ENCODE measurements at places on chromosomes 16 and 17.

DNA sequence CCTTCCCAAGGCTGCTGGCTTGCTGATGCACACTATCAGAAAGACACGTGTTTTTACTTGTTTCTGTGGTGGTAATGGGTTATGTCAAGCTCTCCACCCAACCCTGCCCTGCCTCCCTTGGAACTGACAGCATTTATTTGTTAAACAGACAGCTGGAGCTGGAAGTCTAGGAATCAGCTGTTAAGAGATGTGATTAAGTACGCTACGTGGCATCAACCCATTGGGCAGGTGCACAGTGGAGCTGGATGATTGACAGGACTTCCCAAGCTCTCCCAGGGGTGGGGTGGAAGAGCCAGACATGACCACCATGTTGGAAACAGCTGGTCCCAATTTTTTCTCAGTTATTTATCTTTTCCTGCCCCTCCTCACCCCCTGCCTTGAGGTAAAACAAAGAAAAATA, 49.4 kb downstream of the ADAMTS18 start:
- no peak for DNase-seq

DNA sequence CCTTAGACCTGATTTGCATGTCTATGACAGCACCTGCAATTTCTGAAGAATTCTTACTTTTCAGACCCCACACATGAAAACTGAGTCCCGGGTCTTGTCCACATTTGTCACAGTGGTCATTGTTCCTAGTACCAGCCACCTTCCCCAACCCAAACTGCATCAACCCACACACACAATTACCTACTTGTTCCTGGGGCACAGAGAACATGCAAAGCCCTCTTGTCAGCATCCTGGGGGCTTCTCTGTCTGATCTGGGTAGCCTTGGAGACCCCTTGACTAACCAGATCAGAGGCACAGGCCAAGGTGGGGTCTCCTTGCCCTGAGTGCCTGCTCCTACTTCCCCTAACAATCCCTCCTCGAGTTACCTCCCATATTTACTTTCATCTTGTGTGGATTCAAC, 36.7 kb upstream of the PIK3R6 start:
- no peak for DNase-seq

GRCh38 chr17:64472564-64472963, 23.6 kb downstream of the MILR1 start:
- DNase-seq = no peak

DNA sequence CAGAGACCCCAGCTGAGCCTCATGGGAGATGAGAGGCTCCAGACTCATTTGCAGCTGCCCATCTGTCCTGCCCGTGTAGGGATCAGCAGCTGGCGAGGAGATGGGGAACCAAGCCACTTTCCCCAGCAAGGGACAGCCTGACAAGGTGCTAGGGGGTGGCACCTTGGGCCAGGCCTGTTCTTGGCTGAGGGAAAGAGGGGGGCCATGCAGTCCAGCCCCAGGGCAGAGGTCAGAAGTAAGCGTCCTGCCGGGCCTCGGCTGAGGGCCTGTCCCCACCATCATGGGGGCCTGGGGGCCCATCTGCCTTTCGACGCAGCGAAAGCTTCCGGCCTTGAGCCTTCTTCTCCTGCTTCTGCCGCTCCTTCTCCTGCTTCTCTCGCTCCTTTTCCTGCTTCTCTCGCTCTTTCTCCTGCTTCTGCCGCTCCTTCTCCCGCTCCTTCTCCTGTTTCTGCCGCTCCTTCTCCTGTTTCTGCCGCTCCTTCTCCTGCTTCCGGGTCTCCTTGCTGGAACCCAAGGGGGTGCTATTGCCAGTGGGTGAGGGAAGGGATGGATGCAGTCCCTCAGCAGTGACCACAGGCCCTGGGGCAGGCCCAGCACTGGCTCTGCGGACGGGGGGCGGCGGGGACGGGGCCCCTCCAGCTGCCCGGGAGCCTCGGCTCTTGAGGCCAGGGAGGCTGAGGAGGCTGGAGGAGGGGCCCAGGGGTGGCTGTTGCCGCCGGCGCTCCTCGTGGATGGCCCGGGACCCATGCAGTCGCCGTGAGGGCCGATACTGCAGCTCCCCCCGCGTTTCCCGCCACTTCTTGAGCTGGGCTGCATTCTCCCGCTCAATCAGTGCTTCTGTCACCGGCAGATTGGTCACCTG, 2.8 kb upstream of the CD2BP2 start:
- DNase-seq = no peak

GRCh38 chr17:68302066-68302564, 10.8 kb downstream of the ARSG start:
- DNase-seq = no peak

Measured in midbrain (tissue), 1 donor.